ENCODE measurements at places on chromosomes 7 and 10.

- no peak for DNase-seq
Measured at GRCh38 chr7:14195871-14196270, 206.4 kb upstream of the ETV1 start.

DNA sequence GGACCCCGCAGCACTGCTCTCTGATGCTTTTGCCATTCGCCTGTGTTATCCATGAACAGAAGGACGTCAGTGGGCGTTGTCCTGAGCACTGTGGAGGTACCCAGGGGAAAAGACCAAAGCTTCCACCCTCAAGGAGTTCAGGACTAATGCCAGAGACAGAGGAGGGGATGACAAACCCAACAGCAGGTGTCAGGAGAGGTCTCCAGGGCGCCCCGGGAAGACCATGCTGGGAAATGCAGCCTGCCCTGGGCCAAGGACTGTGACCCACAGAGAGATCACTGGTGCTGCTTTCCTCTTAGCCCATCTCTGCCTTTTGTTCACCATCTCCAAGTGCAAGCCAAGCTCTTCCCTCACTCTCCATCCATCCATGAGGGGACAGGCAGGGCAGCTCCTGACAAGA, 166.8 kb upstream of the PFKP start:
- no peak for DNase-seq

- DNase-seq, result no peak
Measured at GRCh38 chr10:11325817-11326216, 285.6 kb downstream of the USP6NL start.

DNA sequence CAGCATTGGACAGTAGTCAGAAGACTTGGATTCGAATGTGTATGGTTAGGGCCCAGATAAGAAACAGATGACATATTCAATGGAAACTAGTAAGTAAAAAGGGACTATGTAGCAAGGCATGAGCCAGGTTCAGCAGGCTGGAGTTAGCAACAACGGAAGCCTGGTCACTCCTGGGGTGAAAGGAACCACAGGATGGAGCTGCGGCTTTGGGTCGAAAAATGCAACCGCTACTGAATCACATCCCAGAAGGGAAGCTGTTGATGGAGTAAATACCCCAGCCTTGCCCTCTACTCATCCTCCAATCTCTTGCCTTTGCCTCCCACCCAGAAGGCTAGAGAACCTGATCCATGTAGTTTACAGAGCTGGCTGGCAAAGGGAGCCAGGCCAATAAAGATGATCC, 37.5 kb upstream of the EGR2 start:
- no peak for DNase-seq

DNA sequence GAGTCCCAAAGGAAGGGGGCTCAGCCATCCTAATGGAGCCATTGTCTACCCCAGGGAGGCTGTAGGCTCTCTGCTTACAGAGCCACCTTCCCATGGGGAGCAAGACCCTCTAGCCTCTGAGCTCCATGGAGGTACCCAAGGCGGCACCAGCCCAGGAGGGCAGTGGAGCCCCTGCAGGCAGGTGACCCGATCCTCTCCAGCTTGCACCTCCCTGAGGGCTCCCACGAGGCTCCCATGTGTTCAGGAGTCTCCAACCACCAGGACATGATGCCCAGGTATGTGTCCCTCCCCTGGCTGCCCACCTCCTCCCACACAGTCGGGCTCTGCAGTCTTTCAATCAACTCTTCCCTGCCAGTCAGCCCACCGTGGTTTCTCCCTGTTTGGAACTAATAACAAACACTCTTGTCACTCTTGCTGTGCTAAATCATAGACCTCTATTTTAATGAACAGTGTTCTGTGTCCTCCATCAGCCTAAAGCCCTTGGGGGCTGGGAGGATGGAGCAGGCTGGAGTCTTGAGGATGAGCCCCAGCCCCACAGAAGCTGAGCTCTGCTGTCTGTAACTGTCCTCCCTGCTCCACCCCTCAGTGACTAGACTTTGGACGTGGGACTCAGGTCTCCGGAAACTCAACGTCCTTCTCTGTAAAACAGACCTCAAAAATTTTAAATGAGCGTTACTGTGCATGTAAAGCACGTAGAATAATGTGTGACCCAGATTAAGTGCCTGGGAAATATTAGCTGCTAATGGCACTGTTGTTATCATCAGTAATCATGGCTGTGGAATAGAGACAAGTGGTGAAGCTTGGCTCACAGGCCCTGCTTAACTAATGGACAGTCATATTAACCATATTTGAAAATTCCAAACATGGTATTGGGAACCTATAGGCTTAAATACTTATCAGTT, 298.9 kb downstream of the WDR37 start:
- DNase-seq, result no peak

GRCh38 chr7:47483604-47484273, 98.2 kb downstream of the TNS3 start:
- no peak for DNase-seq

- no peak for DNase-seq
Measured at GRCh38 chr10:82211346-82211745, 336.4 kb downstream of the NRG3 start.

DNA sequence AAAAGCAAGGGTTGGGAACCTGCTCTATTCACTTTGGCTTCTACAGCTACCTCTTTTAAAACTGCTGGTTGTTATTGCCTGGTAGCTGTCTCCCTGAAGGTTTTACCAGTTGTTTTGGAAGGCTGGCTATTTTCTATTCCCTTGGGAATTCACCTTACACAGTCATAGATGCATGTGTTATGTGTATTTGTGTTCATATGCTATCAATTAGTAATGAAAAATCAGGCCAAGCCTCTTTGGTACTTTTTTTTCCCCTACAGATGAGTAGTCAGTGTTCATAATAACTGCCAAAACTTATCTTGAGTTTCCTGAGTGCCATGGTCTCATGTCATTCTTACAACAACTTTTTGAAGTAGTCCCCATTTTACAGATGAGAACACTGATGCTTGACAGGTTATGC, 738.0 kb upstream of the GALNT17 start:
- no peak for DNase-seq

All from NCI-H187 (cell line).